ENCODE measurements at places on chromosomes 3 and 15.

GRCh38 chr3:160038862-160039562 is 50.4 kb downstream of the IL12A start:
- DNase-seq, result no peak

DNA sequence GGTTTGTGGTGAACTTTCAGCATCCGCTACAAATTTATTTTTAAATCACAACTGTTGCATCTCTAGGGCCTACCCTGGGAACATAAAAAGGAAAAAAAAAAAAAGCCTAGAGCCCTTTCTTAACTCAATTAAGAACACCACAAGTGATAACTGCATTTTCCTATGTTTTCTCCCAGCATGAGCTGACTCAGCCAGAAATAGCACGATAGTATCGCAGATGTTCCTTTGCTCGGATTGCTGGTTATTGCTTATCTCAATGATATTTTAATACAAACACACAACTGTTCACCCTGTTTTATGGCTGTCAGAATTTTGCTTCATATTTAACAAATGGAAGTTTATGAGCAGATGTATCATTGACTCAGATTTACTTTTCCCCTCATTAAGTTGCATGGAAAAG is 251.8 kb upstream of the SUCLG2 start:
- DNase-seq, result no peak

- DNase-seq, result no peak
These were observed 408.5 kb downstream of the ERC2 start for GRCh38 chr3:56059731-56060130.

DNA sequence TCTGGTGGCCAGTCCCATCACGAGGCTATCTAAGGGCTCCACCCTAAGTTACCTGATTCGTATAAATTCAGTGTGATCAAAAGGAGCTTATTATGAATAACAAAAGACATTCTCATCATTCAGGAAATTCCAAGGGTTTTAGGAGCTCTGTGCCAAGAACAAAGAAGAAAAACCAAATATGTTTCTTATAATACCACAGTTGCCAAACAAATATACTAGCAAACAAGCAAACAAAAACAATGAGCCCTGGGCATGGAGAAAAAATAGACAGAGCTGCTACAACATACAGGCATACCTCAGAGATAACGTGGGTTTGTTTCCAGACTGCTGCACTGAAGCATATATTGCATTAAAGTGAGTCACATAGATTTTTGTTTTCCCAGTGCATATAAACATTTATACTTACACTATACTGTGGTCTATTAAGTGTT is 20.2 kb upstream of the CFAP161 start:
- DNase-seq, result no peak

DNA sequence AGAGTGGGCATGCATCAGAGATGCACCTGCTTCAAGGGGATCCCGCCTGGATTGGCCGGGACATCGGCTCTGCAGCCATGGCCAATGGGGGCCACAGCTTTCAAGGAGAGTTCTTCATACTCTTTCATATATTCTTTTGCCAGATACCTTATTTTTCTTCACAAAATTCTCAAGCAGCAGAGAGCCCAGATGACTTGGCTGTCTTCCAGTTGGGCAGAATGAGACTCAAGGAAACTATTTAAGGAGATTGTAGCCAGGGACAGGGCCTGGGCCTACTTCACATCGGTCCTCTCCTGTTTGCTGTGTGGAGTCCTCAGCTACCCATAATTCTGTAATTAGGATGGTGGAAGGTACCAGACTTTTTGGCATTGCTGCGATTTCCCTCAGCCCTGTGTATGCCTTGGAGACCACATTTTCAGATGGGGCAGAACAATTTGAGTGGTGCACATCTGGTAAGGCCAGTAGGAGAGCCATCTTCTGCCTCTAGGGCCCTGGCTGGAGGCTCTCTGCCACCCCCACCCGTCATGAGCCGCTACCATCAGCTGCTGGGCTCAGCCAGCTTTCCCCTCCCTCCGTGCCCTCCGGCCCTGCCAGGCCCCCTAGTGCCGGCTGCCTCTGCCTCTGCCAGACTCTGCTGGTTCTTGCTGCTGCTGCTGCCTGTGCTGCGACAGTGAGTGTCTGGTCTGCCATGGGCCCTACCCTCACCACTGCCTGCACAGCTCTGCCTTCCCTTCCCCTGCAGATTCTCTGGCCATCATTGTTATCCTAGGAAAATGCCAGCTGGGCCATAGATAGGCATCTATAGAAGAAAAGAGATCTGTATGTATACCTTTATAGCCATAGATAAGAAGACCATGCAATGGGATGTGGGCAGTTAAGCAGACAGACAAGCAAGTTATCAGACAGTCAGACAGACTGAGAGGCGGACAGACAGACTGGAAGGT is 6.7 kb downstream of the PLIN1 start:
- DNase-seq, result no peak

- DNase-seq, result no peak
These were observed 801.7 kb downstream of the NTRK3 start for GRCh38 chr15:87454860-87455259.

GRCh38 chr15:87573534-87573933 is 683.0 kb downstream of the NTRK3 start:
- no peak for DNase-seq
